ENCODE measurements at places on chromosomes 4 and X.

DNA sequence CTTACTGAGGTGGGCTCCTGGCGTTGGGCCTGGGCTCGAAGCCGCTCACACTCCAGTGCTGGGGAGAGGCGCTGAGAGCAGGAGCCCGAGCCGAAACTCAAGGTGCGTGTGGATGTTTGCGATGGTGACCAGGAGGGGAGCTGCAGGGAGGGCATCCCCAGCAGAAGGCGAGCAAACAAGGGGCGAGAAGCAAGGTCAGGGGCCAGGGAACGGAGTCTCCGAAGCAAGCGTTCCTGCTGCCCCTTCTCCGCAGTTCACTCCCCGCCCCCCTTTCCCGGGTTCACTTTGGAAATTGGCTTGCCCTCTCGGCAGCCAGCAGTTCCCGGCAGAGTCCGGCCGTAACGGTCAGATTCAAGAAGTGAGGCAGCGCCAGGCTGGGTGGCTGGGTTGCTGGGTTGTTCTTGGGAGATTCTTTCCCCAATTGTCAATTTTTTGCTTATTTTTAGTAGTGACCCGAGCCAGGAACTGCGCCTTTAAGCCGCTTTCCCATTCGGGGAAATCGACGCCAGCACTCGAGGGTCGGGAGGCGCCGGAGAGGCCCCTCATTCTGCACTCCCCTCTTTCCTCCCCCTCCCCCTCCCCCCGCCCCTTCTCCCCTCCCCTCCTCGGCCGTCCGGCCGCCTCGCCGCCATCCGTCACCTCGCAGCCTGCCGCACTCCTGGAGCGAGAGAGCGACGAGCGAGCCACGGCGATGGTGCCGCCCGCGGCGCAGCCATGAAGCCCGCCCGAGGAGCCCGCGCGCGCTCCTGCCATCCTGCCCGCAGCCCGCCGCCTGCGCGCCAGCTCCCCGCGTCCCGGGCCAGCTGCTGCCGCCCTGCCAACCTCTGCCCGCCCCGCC, at the start of gene FRMPD3:
FRMPD3 (plus strand) TSS at position 655 of the 838 bp plus-strand sequence. CDS start 76,937 bp downstream, outside the sequence.
- no peak for DNase-seq

- no peak for DNase-seq
These were observed 25.7 kb downstream of the SH3RF1 start for GRCh38 chr4:169245061-169245460.

DNA sequence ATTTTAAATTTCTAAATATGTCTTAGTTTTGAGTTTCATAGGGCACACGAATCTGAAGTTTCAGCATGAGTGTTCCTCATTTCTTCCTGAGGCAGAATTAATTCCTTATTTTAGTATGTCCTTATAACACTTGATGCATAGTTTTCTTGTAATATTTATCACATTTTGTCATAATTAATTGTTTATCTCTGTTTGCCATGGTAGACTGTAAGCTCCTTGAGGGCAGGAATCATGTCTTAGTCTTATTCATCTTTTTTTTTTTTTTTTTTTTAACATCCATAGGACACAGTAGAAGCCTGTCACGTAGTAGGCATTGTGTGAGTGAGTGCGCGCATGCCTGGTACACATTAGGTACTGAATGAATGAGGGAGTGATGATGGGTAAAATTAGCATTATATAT, 131.7 kb downstream of the STAG2 start:
- no peak for DNase-seq

GRCh38 chrX:14274691-14275090, 245.0 kb upstream of the GEMIN8 start:
- no peak for DNase-seq

- no peak for DNase-seq
These were observed 495.2 kb downstream of the INPP4B start for GRCh38 chr4:142350871-142351270.

- no peak for DNase-seq
These were observed 335.4 kb downstream of the DHX15 start for GRCh38 chr4:24248674-24249630.
